ENCODE measurements at places on chromosomes 5 and 9.

DNA sequence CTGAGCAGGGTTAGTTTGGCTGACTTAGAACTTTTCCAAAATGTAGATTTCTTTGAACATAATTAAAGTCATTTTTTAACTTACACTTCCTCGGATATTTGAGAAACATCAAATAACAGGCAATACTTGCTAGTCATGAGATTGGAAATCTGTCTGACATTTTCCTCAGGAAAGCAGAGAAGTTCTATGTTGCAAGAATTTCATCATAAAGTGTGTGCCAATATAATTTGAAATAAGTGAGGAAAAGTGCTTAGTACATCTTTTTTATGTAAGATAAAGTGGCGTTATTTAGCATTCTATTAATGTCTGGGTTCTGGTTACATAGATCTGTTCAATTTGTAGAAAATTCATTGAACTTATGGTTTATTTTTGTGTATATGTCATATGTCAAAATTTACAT lies 48.7 kb upstream of the C5orf47 start:
- no peak for DNase-seq

DNA sequence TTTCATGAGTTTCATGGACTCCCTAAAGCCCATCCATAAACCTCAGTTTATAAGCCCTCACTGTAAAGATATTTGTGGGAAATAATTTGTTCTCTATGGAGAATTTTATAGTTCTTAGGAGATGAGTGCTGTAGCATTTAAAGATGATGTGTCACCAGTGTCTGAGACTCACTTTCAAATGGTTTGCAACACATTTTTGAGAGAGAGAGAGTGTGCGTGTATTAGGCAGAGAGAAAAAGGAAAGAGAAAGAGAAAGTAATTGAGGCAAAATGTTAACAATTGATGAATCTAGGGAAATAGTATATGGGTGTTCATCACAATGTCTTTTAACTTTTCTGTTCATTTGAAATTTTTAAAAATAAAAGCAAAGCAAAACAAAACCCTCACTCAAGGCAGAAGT lies 479.0 kb downstream of the ZSWIM6 start:
- DNase-seq, result no peak

GRCh38 chr5:607541-608428 lies 4.4 kb upstream of the CEP72 start:
- no peak for DNase-seq

DNA sequence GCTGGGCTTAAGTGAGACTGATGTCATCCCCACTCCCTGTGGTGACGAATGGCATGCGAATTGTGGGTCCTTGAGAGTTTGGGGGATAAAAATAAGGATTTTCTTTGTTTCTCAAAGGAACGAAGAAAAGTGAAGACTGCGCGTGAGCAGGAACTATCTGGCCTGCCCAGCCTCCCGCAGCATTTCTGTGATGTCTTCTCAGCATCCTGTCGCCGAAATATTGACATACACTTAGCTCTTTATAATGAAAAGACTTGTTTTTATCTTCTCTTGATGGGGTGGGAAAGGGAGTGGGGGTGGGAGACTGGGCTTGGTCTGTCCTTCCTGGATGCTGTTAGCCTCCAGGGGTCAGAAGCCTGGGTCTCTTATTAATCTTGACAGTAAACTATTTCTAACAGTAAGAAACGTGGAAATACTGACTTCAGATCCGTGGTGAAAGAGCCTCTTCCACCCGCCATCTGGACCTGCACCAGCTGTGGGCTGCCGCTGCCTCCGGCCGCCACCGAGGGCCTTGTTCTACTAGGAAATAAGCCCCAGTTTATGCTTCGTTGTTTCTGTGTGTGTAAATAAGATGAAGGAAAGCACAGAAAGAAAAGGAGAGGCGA lies 239.6 kb downstream of the FANCC start:
- no peak for DNase-seq

GRCh38 chr5:123545506-123545905 lies 33.5 kb downstream of the CSNK1G3 start:
- DNase-seq, result no peak

DNA sequence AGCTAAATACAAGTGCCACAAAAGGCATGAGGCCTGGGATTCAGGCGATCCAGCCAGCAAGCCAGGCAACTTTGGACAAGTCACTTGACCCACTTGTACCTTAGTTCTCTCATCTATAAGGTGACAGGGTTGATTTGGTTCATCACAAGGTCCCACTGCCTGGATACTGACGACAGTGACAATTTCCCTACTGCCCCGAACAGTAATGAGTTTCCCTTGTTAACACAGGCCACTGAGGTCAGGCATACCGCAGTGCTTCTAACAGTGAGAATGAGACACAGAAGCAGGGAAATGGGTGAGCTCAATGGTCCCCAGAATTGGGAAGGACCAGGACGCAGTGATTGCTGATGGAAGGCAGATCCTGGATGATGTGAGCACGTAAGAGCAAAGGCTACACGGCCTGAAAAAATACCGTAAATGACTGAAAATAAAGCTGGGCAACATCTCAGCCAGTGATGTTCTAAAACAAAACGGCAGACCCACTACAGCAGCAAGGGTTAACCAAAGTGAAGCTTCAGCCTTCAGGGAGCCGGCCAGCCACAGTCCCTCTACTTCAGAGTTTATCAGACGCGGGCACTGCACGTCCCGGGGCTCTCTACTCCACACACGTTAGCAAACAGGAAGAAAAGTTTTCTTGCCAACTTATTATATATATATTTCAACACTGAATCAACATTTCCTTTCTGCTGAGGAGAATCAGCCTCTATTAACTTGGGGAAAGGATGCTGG lies 846 bp downstream of the MGAT1 start:
- no peak for DNase-seq

DNA sequence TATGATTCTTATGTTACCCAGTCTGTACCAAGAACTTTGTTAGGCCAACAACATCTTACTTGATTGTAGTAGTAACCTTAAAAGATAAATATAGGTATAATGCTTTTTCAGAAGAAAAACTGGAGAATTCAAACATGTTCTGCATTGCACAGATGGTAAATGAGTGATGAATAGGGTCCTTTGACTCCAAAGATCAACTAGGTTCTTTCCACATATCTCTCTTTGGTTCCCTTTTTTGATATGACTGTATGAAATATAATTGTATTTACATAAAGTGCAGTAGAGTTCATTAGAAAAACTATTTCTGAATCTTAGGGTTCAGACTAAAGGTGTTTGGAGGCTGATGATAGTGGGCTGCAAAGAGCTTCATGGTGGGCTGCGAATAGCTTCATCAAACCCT lies 150.5 kb upstream of the CDKN2B start:
- no peak for DNase-seq
